ENCODE measurements at places on chromosomes 7 and 10.

DNA sequence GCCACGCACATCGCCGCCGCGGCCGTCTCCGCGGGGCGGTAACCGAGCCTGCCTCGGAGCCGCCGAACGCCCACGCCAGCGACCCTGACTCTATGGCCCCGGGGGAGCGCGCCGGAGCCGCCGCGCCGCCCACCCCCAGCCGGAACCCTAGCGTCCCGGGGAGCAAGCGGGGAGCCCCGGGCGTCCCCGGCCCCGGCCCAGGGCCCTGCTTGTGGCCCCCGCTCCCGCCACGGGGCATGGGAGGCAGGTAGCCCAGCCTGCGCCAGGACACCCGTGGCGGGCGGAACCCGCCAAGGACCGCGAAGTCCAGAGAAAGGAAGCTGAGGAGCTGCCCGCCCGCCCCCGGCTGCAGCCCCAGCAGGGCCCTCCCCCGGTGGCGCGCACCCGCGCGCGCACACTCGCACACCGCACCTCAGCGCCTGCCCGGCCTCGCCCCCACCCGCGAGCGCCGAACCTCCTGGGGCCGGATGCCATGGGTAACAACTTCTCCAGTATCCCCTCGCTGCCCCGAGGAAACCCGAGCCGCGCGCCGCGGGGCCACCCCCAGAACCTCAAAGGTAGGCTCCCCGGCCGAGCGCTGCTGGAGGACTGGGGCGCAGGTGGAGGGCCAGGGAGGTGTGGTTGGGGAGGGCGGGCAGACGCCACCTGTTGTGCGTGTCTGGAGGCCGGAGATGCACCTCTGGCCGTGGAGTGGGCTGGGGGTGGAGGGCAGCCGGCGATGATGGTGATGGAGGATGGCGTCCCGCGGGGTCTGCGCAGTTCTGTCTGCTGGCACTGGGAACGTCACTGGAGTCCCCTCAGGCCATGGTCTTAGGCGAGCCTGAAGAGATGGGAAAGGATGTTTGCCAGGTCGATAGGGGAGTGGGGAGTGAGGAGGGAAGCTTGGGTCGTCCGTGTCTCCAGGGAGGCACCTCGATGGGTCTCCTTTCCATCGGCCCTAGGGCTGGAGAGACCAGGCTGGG, 692 bp downstream of the NEURL1 start:
- peak; percentile 44 for DNase-seq

DNA sequence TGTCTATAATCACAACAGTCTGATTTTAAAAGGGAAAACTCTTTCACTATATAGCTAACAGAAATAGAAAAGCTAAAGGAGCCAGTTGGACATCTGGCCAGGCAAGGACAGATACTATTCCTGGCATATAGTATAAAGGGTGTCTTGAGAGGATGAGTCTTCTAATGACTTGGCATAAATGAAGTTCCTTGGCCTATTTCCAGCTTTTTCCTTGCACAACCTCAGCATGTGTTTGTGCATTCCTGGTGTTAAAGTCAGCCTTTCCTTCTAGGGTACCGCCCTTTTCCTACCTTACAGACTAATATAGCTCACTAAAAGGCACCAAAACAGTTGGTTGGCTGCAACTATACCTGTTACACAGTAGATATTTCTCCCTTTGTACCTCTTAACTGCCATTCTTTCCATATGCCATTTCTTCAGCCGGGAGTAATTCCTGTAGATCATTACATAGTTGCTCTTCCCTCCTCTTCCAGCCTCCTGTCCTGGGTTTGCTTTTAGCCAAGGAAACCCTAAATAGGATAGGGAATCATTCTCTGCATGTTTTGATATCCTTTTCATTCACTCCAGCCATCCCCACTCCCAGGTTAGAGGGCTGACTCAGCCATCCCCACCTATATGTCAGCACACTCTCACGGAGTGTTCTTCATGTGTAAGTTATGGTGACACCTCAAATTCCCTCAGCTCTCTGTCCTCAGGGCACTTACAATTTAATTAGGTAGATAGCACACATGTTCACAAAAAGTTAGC, 102.1 kb upstream of the MDFIC start:
- DNase-seq, result no peak

DNA sequence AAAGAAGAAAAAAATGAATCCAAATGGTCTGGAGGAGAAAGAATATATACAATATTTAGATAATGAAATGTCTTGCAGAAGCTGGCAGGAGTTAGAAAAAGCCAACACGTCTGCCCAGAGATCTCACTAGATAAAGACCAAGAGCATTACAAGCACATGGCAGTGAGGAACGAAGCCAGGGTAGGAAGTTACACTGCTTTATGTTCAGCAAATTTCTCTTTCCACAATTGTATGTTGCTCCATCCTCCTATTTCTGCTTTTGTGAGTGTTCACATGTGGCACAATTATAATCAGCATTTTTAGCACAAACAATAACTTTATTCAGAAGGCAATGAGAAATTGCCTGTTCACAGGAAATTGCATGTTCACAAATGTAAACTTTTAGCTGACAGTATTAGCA, 53.7 kb downstream of the LRRC17 start:
- DNase-seq, result no peak

DNA sequence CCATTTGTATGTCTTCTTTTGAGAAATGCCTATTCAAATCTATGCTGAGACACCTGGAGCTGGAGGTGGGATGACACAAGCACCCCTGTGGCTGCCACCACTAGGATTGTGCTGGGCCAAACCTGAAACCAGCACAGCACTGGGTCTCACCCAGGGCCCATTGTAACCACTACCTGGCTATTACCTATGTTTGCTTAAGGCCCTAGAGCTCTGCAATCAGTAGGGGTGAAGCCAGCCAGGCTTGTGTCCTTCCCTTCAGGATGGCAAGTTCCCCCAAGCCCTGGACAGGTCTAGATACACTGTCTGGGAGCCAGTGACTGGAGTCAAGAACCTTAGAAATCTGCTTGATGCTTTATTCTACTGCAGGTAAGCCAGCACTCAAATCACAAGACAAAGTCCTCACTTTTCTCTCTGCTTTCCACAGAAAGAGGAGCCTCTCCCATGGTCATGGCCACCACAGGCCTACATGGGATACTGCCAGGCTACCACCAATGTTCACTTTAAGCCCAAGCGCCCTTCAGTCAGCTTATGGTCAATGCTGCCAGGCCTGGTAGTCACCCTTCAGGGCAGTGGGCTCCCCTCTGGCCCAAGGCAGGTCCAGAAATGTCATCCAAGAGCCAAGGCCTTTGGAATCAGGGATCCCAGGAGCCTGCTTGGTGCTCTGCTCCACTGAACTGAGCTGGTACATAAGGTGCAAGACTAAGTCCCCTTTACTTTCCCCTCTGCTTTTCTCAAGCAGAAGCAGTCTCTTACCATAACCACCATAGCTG, 105.3 kb downstream of the BMS1 start:
- no peak for DNase-seq

DNA sequence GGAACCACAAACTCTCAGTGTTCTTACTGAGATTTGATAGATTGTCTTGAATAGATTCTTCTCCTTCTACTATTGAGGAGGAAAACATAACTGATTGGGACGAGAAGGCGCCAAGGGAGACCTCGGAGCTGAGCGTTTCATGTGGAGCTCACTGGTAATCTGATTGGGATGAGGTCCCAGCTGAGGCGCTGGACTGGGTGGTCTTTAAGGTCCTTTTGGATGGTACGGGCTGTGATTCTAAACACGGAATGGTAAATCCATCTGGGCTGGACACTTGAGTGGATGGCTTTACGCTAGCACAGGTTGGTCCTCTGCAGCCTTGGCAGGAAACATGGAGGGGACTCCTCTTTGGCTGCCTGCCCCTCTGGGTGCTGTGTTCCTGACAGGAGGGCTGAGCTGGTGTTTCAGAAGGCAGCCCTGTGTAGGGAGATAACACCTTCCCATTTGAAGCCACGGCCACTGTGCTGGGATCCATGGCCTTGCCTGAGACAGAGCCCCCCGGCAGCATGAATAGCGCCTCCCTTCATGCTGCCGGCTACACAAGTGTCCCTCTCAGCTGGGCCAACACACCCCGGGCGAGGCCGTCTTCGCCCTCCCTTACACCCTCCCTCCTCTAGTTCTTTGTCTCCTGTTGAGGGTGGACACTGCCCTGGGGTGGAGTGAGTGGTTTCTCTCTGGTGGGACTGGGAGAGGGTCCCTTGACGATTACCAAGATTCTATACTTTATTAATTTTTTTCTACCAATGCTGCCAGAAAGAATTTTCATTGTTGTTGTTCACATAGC, 203.2 kb upstream of the SHH start:
- DNase-seq, result no peak

DNA sequence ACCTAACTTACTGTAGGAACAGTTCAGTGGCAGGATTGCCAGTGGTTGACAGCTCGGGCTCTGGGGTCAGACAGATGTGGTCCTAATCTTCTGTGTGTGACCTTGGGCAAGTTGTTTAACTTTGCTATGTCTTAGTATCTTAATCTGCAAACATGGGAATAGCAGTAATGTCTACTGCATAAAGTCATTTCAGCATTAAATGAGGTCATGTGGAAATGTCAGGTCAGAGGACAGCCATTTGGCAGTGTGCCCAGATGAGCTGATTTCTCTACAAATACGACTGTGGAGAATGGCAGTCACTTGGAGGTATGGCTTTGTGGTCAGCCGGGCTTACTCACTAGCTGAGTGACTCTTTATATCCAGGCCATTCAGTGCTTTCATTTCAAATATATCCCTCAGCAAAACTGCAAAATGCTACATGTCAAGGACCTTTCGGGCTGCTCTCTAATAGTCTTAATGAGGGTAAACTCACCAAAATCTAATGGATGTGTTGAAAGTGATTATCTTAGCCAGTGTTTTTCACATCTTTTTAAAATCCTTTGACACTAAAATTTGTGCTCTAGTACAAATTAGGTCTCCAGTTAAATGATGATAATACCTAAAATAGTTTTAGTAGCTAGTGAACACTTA, 171.4 kb downstream of the ST7 start:
- no peak for DNase-seq

GRCh38 chr7:29078311-29079260, 67.8 kb downstream of the CPVL start:
- DNase-seq, result no peak

- no peak for DNase-seq
These were observed 66.4 kb upstream of the FGFR2 start for GRCh38 chr10:121664671-121665070.

DNA sequence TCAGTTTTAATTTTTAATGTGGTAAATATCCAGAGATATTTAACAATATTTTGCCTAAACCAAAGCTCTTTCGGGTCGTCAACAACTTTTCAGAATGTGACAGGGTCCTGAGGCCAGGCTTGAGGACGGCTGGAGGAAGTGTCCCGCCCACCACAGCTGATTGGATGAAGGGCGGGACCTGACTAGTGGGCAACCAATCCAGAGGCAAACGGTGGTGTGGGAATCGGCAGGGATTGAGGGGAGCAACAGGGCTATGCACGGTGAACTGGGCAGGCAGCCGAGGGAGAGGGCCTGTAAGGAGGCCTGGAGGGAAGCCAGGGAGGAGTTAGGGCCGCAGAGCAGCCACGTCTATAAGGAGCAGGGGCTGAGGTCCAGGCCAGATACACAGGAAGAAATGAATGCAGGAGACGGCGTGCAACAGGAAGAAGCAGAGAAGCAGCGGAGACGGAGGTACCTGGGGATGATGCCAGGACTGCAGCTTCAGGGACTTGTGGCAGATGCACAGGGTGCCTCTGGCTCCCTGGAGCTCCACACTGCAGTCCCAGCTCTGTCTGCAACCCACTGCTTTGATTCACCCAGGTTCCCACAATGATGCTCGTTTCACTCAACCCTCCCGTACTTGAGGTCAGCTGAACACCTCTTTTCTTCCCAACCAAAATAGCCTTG, 46.1 kb upstream of the ZMIZ1 start:
- peak; percentile 54 for DNase-seq

GRCh38 chr7:46710927-46711326, 789.9 kb upstream of the IGFBP3 start:
- DNase-seq, result no peak

Data from GM12892 (cell line).